ENCODE measurements at places on chromosomes 3 and 15. TPM values are rescaled to one million over a fixed set of nuclear protein-coding genes. Genes with fewer than 3 reads are reported as not detected.
A peak's percentile ranks its signal among the peaks of the same experiment; 100 is the strongest.

- peak; percentile 31 for DNase-seq
Measured at GRCh38 chr15:72873379-72874233, 90.0 kb upstream of the ADPGK start.

DNA sequence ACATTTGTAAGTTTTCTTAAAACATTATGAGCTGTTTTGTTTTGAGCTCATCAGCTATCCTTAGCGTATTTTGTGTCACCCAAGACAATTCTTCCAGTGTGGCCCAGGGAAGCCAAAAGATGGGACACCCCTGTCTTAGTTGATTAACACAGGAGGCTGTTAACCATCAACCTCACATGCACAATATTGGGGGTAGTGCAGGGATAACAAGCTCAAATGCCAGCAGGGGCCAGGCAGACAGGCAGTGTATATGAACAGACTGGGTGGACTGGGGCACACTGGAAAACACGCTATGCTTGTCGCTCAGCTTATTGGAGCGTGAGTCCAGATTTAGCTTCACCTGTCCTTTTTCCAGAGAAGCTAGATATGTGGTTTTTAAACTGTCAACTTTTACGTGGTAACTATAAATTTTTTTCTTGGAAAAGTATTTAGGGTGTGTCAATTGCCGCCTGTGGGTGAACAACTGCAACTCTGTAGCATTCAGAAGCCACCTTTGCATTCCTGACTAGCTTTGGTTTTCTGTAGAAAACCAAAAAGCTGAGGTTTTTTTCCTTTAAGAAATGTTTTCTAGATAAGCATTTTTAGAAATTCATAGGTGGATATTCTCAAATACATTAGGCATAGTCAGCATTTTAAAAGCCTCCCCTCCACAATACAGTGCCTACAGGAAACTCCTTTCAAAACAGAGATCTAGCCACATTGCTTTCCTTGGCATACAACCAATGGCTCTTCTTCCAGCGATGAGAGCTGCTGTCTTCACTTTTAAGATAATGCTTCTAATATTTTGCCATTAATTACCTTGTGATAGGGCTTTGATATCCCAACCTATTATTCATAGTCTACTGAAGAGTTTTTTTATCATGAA, 14.6 kb downstream of the PSMD6 start:
- no peak for DNase-seq

- DNase-seq: no peak
Measured at GRCh38 chr15:32649342-32649741, 7.8 kb downstream of the SCG5 start.

DNA sequence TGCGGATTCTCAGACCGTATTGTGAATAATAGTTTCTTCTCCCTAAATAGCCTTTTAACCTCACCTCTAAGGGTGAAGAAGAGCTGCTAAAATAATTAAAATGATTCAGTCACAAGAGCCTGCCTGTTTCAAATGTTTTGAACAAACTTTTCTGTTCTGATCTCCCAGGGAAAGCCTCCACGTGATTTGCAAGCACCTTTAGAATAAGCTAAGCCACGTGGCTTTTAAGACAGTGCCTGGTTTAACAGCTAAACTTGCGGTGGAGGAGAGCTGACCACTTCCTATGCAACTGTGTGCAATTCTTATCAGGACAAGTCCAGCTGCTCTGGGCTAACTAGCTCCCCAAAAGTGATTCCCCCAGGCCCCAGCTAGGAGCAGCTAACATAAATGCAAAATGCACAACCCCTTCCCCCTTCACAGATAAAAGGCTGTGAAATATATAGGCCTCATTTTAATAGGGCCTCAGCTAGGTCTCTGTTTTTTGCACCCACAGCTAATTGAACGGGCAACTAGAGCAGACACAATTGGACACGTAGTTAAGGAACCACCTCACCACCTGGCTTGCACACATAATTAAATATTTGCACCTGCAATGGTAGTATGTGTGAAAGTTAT, 401.2 kb upstream of the NR2F2 start:
- DNase-seq: peak; percentile 62

DNA sequence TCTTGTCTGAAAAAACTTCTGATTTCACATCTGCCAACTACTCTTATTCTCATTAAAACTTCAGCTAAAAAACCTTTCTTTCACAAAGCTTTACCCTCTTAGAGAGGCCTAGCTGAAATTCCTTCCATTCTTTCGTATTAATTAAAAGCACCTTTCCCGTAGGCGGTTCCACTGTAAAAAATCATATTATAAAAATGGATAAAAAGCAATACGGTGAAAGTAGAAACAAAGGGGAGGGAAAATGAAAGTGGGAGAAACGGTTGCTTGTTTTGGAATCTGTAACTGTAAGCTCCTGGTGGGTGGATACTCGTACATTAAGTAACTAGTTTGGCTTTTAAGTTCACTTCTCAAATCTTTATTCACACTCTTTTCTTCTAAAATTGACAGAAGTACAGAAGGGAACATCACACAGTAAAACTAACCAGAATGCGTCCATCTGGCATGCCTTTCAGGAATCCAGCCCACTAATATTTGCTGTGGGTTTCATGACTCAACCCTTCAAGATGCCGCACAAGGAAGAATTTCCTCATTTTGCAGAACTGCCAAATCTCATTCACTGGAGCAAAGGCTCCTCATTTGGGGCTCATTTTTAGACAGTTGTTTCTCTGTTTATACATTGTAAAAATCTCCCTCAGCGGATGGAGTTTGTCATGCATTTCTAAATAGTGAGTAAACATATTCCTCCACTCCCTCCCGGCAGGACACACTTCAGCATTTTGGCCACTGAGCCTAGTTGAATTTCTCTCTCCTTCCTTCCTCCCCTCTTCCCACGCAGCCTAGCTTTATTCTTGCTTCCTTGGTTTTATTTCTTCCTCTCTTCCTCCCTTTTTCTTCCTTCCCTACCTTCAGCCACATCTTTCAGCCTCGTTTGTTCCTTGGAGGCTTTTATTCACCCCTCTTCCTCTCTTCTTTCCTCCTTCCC, 419.5 kb upstream of the NAALADL2 start:
- DNase-seq: no peak

DNA sequence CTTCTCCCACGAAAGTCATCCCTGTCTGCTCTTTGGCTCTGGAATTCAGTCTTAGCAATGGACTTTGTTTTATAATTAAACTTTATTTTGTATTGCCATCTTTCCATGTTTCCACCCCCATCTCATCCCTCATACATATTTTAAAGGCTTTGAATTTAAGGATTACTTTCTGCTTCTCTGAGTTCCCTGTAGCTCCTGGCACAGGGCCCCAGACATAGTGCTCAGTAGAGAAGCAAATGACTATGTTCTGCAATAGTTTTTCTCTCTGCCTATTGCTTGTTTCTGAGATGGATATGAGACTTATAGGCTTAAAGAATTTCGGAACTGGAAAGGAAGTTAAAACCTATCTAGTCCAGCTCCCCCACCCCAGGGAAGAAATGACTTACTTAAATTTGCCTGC, 197.0 kb downstream of the LPP start:
- no peak for DNase-seq

GRCh38 chr3:127025456-127025855, 42.5 kb downstream of the PLXNA1 start:
- DNase-seq: no peak

DNA sequence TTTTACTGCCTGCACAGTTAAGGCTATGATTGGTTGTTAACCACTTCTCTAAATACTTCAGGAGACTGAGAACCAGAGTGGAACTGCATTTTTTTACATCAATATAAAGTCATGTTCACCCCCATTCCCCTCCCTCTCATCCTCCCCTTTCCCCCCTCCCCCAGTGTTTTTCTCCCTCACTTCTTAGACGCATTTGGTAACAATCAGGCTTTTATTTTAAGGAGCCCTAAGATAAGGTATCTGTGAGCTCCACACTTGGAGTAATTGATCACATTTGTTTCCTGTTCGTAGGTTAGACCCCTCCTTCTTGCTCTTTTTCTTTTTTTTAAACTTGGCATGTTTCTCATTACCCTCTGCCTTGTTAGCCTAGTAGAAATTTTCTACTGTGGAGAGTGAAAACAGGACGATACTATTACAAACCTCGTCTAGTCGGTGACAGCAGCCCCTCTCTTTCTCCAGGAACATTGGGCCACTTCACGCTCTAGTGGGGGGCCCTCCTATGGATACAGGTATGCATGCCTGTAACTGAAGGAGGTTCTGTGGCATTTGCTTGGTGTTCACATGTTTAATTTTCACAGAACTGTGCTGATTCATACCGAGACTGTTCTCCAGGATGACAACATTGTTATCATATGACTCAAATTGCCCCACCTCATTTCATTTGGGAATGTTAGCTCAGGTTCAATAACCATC, 314.4 kb downstream of the MECOM start:
- no peak for DNase-seq

DNA sequence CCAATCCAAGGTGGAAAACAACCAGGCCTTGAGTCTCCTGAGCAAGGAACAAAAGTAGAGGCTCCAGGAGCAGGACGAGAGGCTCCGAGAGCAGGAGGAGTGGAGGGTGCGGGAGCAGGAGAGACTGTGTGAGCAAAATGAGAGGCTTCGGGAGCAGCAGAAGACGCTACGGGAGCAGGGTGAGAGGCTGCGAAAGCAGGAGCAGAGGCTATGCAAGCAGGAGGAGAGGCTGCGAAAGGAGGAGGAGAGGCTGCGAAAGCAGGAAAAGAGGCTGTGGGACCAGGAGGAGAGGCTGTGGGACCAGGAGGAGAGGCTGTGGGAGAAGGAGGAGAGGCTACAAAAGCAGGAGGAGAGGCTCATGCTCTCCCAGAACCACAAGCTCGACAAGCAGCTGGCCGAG, 60.3 kb upstream of the UBE2Q2 start:
- no peak for DNase-seq

- no peak for DNase-seq
Measured at GRCh38 chr3:134807189-134807588, 12.1 kb downstream of the EPHB1 start.

- no peak for DNase-seq
Measured at GRCh38 chr3:73448041-73448440, 176.7 kb downstream of the PDZRN3 start.

DNA sequence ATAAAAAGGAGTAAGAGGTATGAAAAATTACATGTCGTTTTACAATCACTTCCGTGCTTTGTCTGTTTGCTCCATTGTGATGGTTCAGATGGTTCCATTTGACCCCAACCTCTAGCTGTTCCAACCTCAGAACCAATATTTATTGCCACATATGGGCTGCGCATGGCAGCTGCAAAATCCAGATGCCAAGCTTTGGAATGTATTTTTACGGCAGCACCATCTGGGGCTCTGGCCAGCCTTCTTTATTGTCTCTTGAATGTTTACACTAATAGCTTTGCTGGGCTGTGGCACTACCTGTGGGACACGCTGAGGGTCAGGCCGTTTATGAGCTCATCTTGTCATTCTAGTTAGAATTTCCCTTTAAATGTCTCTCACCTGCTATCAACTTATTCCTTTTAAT, 219.8 kb downstream of the ROBO2 start:
- no peak for DNase-seq

- DNase-seq: no peak
Measured at GRCh38 chr15:70054366-70054765, 43.4 kb downstream of the TLE3 start.

- DNase-seq: no peak
Measured at GRCh38 chr15:92714077-92714476, 58.5 kb upstream of the FAM174B start.

- no peak for DNase-seq
Measured at GRCh38 chr3:130702985-130703384, 43.6 kb downstream of the PIK3R4 start.

- DNase-seq: no peak
Measured at GRCh38 chr3:127835993-127836882, 13.9 kb upstream of the MGLL start.

- DNase-seq: no peak
Measured at GRCh38 chr15:50146632-50147031, 27.6 kb upstream of the ATP8B4 start.

- no peak for DNase-seq
Measured at GRCh38 chr15:69385831-69386230, 28.3 kb upstream of the KIF23 start.

Gene LRRC15
- not detected for total RNA-seq

Gene USP13
- total RNA-seq: 13.3 TPM

Gene FEZF2
- not detected for total RNA-seq

Gene CSTA
- not detected for total RNA-seq

Gene HDDC3
- 39.9 TPM for total RNA-seq

Gene SEMA5B
- not detected for total RNA-seq

Gene ISG20
- 33.9 TPM for total RNA-seq

Gene DAZL
- total RNA-seq: 0.07 TPM

Gene TTLL13
- total RNA-seq: 1.4 TPM

Gene NRG4
- total RNA-seq: not detected

Gene ROBO2
- total RNA-seq: not detected

Data from activated CD4-positive, alpha-beta T cell treated with anti-CD3 and anti-CD28 coated beads, Interleukin-2, amount 10 ng/mL, durations not matched to agents 24 days and 14 days (primary cell).